ENCODE measurements at places on chromosomes 4 and X.

DNA sequence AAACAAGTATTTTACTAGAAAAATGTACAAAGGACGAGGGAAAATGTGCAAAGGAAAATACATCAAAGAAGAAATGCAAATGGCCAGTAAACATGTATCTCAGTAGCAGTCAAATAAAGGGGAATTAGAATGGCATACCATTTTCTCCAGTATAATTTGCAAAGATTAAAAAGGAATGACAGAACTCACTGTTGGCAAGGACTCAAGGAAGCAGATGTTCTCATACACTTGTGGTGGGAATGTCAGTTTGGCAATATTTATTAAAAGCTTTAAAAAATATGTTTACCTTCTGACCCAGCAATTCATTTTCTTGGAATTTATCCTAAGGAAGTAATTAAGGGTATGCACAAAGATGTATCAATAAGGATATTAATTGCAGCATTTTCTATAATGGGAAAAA lies 7.6 kb downstream of the CLCN5 start:
- no peak for ATAC-seq

GRCh38 chr4:112327965-112328733 lies 31.0 kb downstream of the ALPK1 start:
- peak; percentile 56 for ATAC-seq

GRCh38 chr4:147054228-147054872 lies 108.7 kb upstream of the TTC29 start:
- ATAC-seq: no peak

DNA sequence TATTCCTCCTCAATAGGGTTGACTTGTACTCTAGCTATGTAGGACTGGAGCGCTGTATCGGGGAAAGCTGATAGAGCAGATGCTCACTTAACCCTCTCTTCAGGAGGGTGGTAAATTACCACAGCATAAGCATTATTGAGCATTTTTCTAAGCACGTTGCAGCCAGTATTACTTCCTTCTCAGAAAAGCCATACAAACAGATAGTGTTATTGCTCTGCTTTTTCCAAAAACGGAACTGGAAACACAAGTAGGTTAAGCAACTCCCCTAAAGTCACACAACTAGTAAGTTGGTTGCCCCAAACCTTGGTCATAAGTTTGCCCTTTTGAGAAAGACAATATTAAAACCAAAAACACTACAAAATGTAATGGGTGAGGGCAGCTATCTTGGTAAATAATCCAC lies 73.9 kb downstream of the REELD1 start:
- ATAC-seq: no peak

DNA sequence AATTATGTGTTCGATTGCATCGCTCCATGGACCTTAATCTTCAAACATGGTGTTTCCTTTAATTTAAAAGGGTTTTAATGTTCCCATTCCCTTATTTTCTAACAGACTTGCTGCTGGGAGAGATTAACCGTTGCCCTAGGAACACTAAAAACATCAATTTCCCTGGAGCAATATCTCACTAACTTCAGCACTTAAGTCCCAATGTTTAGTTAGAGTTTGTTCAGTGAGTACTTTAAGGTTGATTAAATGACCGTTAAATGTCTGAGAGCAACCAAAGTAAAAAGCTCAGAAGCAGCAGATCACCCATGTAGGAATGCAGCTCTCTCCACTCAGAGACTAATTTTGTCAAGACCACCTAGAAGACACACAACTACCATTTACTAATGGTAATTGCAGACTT lies 111.2 kb upstream of the PDE5A start:
- ATAC-seq: no peak

- ATAC-seq: no peak
Measured at GRCh38 chr4:126269106-126269505, 954.4 kb downstream of the FAT4 start.
